ENCODE measurements at places on chromosomes 4 and X.

- no peak for DNase-seq
These were observed 35.1 kb upstream of the CYP2U1 start for GRCh38 chr4:107896158-107896645.

DNA sequence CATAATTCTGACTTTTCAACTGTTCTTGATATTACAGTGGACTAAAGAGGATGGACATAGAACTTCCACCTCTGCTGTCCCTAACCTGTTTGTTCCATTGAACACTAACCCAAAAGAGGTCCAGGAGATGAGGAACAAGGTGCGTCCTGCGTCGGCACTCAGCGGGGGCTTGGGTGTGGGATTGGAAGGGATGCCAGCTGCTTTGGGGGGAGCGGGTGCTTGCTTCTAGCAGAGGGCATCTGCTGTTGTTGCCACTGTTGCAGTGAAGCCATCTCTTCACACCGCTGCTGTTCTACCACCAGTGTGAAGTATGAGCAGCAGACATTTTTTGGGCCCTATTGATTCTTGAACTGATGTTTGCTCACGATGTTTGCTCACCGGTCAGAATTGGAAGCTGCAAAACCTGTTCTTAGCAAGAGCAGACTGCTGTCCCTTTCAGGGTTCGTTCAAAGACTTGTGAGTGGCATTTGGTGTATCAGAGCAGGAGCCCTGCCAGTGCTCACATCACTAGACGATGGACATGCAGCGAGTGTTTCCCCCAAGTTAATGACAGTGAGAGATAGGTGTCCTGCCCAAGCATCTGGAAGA lies 55.4 kb downstream of the NOP14 start:
- no peak for DNase-seq

GRCh38 chrX:24203072-24203808 lies 53.7 kb downstream of the ZFX start:
- DNase-seq = no peak

GRCh38 chr4:54872261-54872660 lies 214.5 kb downstream of the KIT start:
- DNase-seq = no peak

DNA sequence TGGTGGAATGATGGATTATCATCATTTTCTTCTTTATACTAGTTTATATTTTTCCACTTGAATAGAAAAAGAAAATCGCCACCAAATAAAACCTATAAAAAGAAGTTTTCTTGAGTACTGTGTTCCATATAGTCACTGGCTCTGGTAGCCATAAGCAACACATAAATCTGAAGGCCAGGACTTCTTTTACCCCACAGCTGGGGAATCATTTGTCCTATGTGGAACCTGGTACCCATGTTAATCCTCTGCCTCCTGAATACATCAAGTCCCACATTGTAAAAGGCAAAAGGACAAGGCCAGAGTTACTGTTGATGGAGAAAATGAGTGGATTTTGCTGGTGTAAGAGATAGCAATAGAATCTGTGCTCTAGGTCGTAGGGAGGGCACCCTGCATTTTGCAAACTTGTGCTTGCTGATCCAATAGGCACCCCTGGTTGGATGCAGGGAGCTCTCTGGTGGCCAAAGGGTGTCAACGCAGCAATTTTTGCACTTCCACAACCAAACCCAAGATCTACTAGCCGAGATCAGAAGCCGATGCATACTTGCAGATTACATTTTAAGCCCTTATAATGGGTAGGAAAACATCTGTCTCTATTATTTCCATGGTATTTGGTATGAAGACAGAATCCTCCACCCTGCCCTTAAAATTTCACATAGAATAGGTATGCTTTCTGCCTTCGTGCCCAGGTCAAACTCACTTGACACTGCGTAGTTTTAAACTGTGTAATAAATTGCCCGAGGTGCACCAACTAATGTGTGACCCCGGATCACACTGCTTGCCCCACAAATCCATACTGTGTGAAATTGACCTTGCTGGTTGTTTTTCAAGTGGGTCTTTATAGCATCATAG lies 146.2 kb upstream of the SCML1 start:
- DNase-seq = no peak

- no peak for DNase-seq
These were observed 4.7 kb downstream of the FAM120C start for GRCh38 chrX:54178100-54178940.
